Fibroblast of the aortic adventitia (primary cell): ENCODE measurements at places on chromosomes 2 and 18. TPM values are rescaled to one million over a fixed set of nuclear protein-coding genes. Genes with fewer than 3 reads are reported as not detected.
A peak's percentile ranks its signal among the peaks of the same experiment; 100 is the strongest.

The LYG1 gene
- total RNA-seq: 0.09 TPM in 1 of 2 replicates, not detected in the other

GRCh38 chr2:119233326-119234020, 9.8 kb downstream of the STEAP3 start:
- peak; percentile 32 for DNase-seq

The KATNAL2 gene
- total RNA-seq: 2.7 and 10.4 TPM in 2 replicates

The PID1 gene
- total RNA-seq: 0.57 and 13.0 TPM in 2 replicates

The IL1RL2 gene
- 1.7 and 9.8 TPM in 2 replicates for total RNA-seq

DNA sequence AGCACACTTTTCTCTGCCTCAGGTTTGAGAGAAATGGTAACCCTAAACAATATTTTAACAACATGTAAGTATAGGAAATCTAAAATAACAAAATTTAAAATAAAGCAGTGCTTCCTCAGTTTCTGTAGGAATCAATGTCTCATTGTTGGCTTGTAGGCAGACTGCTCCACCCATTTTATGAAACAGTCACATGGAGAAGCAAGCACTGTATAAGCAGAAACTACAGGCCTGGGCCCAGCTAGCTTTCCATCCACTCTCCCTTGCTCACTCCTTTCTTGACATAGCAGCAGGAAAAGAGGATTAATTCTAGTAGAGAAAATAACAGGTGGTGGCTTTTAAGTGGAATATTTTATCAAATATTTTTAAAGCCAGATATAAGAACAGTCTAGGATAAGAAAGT, 97.2 kb downstream of the PLEKHM3 start:
- peak; percentile 32 for DNase-seq

The PCARE gene
- total RNA-seq: under 0.01 and 0.08 TPM in 2 replicates

DNA sequence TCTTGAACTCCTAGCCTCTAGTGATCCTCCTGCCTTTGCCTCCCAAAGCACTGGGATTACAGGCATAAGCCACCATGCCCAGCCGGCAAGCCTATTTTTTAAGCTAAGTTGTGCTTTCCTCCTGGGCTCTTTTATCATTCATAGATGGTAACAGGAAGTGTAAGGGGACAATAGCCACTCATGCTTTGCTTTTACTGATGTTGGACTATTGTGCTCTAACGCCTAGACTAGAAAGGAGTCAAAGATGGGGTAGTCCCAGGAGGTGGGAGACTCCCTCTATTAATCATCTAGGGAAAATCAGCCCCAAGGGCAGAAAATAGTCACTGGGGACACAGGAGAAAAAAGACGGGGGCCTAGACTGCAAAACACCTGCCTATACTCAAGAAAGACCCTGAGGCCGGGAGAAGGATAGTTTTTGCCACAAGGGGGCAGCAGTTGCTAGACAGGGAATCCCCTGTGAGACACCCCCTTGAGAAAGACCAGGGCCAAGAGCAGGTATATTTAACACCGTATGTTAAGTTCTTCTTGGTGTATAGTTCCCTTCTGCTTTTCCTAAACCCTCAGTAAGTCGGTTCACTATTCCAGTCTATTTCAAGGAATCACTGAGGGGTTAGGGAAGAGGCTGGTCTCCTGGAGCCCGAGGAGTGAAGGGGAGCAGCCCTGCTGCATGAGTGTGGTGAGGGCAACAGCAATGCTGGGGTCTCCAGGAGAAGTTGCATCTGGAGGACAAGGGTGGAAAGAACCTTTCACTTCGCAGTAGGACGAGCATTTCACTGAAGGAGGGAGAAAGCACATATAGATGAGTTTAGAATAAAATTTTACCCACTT, 2.1 kb upstream of the CXCR1 start:
- DNase-seq: peak; percentile 44

The LAMA3 gene
- total RNA-seq: 5.1 and 15.7 TPM in 2 replicates

The MYCN gene
- total RNA-seq: not detected in 2 replicates

- DNase-seq: peak; percentile 8
Observed at GRCh38 chr18:27411911-27412310, 226.8 kb upstream of the CHST9 start.

GRCh38 chr2:226031647-226032501, 632.4 kb downstream of the NYAP2 start:
- peak; percentile 38 for DNase-seq

DNA sequence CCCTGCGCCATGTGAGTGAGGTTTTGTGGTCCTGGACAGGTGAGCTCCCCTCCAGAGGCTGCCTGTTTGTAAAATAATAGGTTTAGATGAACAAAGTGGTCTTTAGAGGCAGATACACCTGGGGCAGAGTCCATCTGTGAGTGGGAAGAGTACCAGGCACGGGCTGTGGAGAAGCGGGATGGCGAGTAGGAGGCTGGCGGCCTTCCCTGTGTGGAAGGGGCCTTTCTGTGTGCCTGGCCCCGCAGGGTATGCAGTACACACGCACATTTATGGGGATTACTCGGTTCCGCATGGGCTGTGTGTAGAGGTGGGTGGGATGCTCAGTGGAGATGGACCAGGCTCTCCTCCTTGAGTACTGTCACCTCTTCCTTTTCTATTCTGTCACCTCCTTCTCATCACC, 64.1 kb downstream of the AGAP1 start:
- no peak for DNase-seq

GRCh38 chr18:25278394-25278793, 73.6 kb downstream of the ZNF521 start:
- DNase-seq: peak; percentile 15

- no peak for DNase-seq
Observed at GRCh38 chr2:147572622-147573021, 272.2 kb upstream of the ACVR2A start.

The CFC1 gene
- total RNA-seq: not detected in 2 replicates

DNA sequence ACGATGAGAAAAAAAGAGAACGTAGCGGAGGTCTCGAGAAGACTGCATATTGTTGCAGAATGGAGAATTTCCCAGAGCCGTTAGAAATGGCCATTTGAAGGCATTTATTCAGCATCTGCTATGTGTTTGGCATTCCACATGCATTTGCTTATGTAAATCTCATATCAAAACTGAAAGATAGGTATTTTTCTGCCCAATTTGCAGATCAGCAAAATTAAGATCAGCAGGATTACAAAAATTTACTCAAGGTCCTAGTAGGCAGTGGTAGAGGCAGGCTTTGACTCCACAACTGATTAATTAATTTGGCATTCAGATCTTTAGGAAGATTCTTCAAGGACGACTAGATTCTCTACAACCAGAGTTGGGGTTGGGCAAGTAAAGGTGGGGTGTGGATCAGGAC, 1.8 kb upstream of the E2F6 start:
- no peak for DNase-seq

GRCh38 chr2:20516291-20516645, 69.4 kb downstream of the RHOB start:
- no peak for DNase-seq

DNA sequence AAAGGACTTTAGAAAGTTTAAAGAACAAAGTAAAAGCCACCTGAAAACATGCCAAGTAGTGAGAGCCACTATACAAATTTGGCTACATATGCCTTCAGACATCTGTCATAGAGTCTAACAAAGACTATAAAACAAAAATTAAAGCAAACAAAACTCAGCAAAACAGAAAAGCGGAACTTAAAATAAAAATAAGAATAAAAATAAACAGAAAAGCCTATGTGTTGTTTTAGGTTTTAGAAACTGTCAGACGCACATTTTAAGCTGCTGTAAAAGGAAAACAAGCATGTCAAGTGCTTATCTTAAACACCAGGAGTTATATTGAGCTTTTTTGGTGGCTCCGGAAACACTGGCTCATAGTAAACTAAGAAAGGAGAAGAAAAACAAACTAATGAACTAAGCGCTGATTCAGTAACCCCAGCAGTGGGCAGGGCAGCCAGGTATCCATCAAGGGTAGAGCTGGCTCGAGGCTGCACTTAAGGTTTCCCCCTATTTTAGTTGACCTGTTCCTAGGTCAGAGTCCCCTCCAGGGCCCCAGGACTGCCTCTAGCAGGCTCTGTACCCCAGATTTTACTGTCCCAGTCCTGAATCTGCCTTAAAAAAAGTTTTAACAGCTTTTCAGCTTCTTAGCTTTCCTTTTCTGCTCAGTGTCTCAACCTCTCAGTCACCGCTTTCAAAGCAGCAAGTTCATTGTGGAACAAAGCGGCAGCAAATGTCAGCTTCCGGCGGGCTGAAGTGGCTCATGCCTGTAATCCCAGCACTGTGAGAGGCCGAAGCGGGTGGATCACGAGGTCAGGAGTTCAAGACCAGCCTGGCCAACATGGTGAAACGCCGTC, 15.4 kb upstream of the RMC1 start:
- DNase-seq: peak; percentile 51

GRCh38 chr2:111015283-111015995, 105.3 kb upstream of the BCL2L11 start:
- DNase-seq: no peak

The TRIM43 gene
- total RNA-seq: not detected in 2 replicates

GRCh38 chr2:137420744-137421143, 543.5 kb upstream of the HNMT start:
- no peak for DNase-seq

The B3GNT7 gene
- 0.27 and 0.98 TPM in 2 replicates for total RNA-seq
